Large intestine (tissue), 12 donors: ENCODE measurements at places on chromosomes 1 and 21. TPM values are rescaled to one million over a fixed set of nuclear protein-coding genes. Genes with fewer than 3 reads are reported as not detected.

The CCDC190 gene
- polyA plus RNA-seq: 0.07 TPM

The PGLYRP3 gene
- polyA plus RNA-seq: not detected

The KIRREL1 gene
- polyA plus RNA-seq: 18.7 TPM

The FAM167B gene
- polyA plus RNA-seq: 2.8 TPM

The FLG2 gene
- polyA plus RNA-seq: 0.06 TPM

The GBP4 gene
- 8.9 TPM for polyA plus RNA-seq

The CHI3L2 gene
- polyA plus RNA-seq: 2.4 TPM

The MAP1LC3C gene
- polyA plus RNA-seq: 0.72 TPM

The PLA2G4A gene
- polyA plus RNA-seq: 15.9 TPM

The ATAD3C gene
- 1.0 TPM for polyA plus RNA-seq

The BRDT gene
- not detected for polyA plus RNA-seq

The PAPPA2 gene
- 1.4 TPM for polyA plus RNA-seq

The LRRN2 gene
- 5.9 TPM for polyA plus RNA-seq

The CD101 gene
- 4.6 TPM for polyA plus RNA-seq

The FBLIM1 gene
- 76.8 TPM for polyA plus RNA-seq

The PLA2G2D gene
- polyA plus RNA-seq: 0.18 TPM

The PCBP3 gene
- 7.4 TPM for polyA plus RNA-seq

The CITED4 gene
- polyA plus RNA-seq: 4.3 TPM

The PTPRF gene
- 257 TPM for polyA plus RNA-seq

The TIAM1 gene
- polyA plus RNA-seq: 6.3 TPM

The MPL gene
- 0.21 TPM for polyA plus RNA-seq

The EPHB2 gene
- polyA plus RNA-seq: 37.6 TPM

The ACOT11 gene
- 33.3 TPM for polyA plus RNA-seq

The SPRR1A gene
- polyA plus RNA-seq: not detected

The SIM2 gene
- 0.58 TPM for polyA plus RNA-seq

The CADM3 gene
- 14.5 TPM for polyA plus RNA-seq

The FAM163A gene
- polyA plus RNA-seq: 5.5 TPM

The DNM3 gene
- 2.2 TPM for polyA plus RNA-seq

The OLFM3 gene
- polyA plus RNA-seq: 27.4 TPM

The S100A12 gene
- 0.36 TPM for polyA plus RNA-seq

The WARS2 gene
- polyA plus RNA-seq: 22.1 TPM

The MCOLN3 gene
- 181 TPM for polyA plus RNA-seq

The CRP gene
- polyA plus RNA-seq: not detected

The TNFRSF18 gene
- 0.49 TPM for polyA plus RNA-seq

The CFHR3 gene
- polyA plus RNA-seq: 0.04 TPM

The ASB17 gene
- polyA plus RNA-seq: not detected

The OR2T6 gene
- not detected for polyA plus RNA-seq

The OR14K1 gene
- polyA plus RNA-seq: not detected

The CAMK2N1 gene
- 194 TPM for polyA plus RNA-seq

The CYP4B1 gene
- polyA plus RNA-seq: 2.3 TPM

The OR2G6 gene
- not detected for polyA plus RNA-seq
